CD14-positive monocyte (primary cell): ENCODE measurements at places on chromosomes 13 and 19.

- no peak for DNase-seq
Measured at GRCh38 chr19:57813919-57814504, 701 bp downstream of the ZNF552 start.

GRCh38 chr19:1921326-1921725, 16.1 kb downstream of the ADAT3 start:
- no peak for DNase-seq

- DNase-seq = no peak
Measured at GRCh38 chr19:2252797-2253105, 3.5 kb downstream of the JSRP1 start.

- no peak for DNase-seq
Measured at GRCh38 chr19:22421797-22422196, 349 bp downstream of the ZNF98 start.

- no peak for DNase-seq
Measured at GRCh38 chr19:33312065-33312464, 9.7 kb upstream of the CEBPA start.

- peak; percentile 74 for DNase-seq
Measured at GRCh38 chr19:17292301-17293074, 10.7 kb downstream of the ABHD8 start.

DNA sequence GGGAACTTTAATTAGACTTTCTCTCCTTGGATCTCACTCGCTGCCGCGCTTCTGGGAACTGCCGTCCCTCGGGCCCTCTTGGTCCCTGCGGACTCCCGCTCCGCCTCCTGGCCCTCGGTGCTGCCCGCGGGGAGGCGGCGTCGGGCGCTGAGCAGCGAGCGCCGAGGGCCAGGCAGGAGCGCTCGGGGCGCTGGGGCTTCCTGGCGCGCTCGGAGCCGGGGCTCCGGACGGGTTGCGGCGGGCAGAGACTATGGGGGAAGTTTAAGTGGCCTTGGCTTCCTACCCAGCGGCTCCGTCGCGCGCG, 704 bp downstream of the CHST8 start:
- DNase-seq = no peak

DNA sequence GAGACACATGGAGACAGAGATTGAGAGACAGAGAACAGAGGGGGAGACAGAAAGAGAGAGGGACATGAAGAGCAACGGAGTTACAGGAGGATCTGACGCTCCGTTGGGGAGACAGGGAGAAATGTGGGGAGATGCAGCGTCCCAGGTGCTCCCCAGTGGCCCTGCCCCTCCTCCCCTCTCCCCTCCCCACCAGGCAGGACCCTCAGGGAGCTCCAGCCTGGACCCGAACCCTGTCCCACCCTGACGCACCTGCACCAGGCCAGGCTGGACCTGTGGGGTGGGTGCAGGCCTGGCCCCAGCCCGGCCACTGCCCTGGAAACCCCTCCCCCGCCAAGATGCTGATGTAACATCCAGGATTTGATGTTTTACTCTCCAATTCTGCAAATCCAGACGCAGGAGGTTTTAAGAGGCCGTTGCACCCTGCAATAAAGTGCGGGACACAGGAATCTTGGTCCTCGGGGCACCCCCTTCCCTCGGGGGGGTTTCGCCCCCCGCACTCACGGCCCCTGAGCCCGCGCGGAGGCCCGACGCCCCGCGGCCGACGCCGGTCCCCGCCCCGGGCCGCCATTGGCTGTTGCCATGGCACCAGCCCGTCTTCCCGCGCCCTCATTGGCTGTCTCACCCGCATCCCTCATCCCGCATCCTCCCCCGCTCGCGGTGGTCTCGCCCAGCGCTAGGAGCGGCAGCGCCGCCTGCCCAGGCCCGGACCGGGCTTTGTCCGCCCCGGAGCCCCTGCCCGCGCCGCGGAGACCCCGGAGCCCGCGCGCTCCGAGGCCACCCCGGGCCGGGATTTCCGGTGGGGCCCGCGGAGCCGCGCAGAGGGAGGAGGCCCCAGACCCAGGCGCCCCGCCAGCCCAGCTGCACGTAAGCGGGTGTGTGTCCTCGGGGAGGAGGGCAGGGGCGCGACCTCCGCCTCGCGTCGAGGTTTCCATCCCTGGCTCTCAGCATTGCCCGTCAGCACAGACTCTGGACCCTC, at the start of gene APC2:
Gene APC2 (plus strand): TSS at position 655 of the 976 bp plus-strand sequence. CDS start 2,881 bp downstream, outside the sequence.
- no peak for DNase-seq

DNA sequence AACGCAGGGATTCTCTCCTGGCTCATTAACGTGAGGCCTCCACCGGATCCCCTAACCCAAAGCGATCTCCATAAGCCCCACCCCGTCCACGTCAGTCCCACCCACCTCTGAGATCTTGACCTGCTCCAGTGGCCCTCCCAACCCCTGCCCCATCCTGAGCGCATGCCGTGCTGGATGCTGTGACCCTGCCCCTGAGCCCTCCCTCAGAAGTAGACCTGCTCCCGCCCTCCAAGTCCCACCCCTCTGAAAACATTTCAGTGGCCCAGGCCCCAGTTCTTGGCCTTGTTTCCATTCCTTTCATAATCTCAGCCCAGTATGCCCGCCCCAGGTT, 19.9 kb downstream of the LMTK3 start:
- DNase-seq = no peak

- DNase-seq = no peak
Measured at GRCh38 chr13:19674898-19675297, 41.4 kb downstream of the MPHOSPH8 start.

DNA sequence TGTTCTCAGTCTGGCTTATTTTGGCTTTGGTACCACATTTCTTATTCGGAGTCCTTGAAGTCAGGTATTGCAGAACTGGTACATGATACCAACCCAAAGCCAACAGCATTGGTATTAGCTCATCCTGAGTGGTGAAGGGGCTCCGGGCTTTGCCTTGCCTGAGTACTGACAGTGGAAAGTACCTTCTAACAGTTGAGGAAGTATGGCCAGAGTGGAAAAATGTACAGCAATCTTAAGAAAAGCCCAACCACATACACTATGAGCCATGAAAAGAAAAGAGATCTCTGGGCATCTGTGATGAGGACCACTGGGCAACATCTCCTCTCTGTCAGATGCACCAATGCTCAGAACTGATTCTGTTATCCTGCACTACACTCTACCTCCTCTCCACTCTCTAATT, 8.3 kb downstream of the LCP1 start:
- DNase-seq = peak; percentile 94

- peak; percentile 89 for DNase-seq
Measured at GRCh38 chr19:33259539-33259938, 33.9 kb upstream of the SLC7A10 start.

DNA sequence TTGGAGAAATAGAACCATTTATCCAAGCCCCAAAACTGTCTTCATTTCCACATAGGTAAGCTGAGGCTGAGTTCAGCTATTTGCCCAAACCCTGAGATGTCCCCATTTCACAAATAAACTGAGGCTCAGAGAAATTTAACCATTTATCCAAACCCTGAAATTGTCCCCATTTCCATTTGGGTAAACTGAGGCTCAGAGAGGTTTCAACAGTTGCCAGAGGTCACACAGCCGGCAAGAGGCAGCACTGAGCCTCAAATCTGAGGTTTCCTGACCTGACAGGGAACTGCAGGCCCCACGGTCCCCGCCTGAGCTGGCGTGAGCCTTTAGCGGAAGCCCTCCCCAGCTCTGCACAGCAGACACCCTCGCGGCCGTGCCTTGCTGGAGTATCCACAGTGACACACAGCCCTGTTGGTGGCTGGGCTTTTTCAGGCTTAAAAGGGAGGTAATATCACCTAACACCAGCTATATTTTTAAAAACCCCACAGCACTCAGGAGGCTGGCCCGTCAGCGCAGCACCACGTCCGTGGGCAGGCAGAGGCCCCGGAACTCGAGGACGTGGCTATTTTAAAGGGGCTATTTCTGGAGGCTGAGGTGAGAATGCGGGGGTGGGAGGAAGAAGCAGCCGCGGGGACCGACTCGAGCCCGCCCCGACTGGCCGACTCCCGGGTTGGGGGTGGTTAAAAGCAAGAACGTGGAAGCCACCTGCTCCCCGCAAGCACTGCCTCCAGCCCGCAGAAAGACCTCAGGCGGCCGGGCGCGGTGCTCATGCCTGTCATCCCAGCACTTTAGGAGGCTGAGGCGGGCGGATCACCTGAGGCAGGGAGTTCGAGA, 18.5 kb downstream of the PTPRS start:
- DNase-seq = no peak

DNA sequence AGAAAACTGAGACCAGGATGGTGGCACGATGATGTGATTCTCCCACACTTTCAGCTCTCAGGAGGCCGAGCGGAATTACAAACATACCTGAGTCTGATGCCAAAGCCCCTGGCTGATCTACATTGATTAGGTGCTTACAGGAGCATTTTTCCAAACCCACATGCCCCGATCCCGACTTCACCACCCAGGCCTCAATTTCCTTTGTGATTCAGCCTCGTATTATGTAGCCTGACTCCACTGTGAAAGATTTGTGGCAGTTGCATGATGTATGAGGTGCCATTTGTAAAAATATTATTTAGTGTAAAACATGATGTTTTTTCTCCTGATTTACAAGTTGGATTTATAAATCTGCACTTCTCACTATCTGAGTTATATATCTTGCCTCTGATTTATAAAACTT, 118.0 kb downstream of the TSHZ3 start:
- no peak for DNase-seq

DNA sequence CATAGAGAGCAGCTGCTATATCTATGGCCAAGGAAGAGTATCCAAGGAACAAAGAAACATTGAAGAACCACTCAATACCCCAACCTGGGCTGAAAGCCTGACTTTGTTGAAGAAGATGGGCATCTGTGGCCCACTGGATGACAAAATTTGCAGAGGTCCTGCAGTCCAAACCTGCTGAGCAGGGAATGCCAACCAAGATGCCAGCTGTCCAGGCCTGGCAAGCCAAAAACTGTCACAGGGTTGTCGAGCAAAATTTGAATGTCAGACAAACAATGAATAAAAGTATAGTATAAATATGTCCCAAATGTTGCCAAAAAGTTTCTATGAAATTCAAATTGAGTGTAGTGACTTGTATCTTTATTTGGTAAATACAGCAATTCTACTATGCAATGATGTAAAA, 1040.2 kb downstream of the PCDH9 start:
- DNase-seq = no peak

DNA sequence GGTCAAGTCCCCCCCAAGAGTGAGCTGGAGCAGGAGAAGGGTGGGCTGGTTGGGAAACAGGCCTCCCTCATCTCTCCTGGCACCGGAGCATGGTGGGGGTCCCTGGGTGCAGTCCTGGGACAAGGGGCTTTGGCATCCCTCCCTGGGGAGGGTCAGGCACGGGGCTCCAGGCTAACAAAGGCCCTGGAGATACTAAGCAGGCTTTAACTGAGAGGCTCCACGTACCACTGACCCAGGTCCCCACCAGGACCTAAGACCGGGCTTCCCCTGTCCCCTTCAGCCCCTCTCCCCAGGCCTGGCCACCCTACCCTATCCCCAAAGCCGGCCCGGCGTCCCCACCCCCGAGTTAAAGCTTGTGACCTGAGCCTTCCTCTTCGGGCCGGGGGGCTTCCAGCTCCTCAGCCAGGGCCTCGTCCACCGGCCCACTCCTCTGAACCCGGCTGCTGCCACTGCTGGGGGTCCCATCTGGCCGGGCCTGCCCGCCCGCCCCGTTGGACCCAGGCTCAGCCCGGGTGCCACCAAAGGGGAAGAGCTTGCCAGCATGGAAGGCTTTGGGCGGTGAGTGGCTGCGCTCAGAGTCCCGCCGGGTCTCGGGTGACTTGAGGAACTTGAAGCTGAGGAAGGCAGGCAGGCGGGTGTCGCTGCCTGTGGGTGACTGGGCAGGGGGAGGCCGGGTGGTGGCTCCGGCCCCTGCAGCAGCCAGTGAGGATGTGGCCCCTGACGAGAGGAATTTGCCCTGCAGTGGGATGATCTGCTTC, 10.1 kb downstream of the ANO8 start:
- DNase-seq = no peak

DNA sequence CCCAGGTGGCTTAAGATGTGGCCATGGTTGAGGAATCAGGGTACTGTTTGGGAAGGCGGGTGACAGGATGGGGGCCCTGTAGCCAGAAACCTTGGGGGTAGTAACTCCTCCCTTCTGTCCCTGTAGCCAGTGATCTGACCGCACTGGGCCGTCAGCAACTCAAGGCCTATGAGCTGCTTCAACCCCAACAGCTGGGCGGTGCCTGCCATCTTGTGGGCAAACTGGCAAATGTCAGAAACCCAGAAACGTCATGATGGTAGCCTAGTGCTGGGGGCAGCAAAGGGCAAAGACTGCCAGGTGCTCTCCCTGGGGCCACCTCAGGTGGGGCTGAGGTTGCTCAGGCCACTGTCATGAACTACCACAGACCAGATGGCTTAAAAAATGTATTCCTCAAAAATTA, 3.5 kb downstream of the COPE start:
- DNase-seq = peak; percentile 31

DNA sequence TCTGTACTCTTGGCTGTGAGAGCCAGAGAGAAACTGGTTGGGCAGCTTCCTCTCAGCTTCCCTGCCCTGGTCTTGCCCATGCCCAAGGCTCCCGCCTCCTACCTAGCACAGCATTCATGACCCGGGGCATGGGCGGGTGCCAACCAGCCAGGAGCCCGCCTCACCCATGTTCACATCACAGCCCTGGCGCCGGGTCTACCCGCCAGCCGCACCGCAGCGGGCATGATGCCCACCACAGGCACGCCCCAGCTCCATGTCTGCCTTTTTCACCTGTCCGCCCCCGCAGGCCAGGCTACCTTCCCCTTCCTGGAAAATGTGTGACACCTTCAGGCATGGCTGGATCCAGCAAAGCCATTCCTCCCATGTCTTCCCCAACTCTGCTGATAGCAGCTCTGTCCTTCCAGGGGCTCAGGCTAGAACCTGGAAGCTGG, 42.1 kb downstream of the PTPRS start:
- no peak for DNase-seq

- DNase-seq = no peak
Measured at GRCh38 chr19:41031916-41032315, 40.8 kb downstream of the CYP2B6 start.

GRCh38 chr19:18790566-18791314, at the start of gene COMP:
Gene COMP, minus strand, starts transcription at chr19:18791305. Its CDS starts 36 bp downstream, at chr19:18791269.
- no peak for DNase-seq

GRCh38 chr19:55483706-55484592, 1.0 kb upstream of the NAT14 start:
- DNase-seq = no peak

- DNase-seq = no peak
Measured at GRCh38 chr13:102443249-102443648, 41.4 kb upstream of the FGF14 start.

GRCh38 chr19:45935267-45935666, 20.7 kb upstream of the NANOS2 start:
- no peak for DNase-seq
